ENCODE measurements at places on chromosomes 7 and 10. TPM values are rescaled to one million over a fixed set of nuclear protein-coding genes. Genes with fewer than 3 reads are reported as not detected.

GRCh38 chr7:154832557-154833138 lies 170.3 kb downstream of the PAXIP1 start:
- no peak for DNase-seq

- no peak for DNase-seq
Measured at GRCh38 chr7:16836481-16836880, 31.7 kb upstream of the AGR2 start.

GRCh38 chr10:120598386-120598785 lies 141.4 kb downstream of the PLPP4 start:
- DNase-seq: no peak

- DNase-seq: no peak
Measured at GRCh38 chr10:75377869-75378268, 23.7 kb downstream of the ZNF503 start.

GRCh38 chr10:61812052-61812721 lies 89.3 kb upstream of the ARID5B start:
- no peak for DNase-seq

DNA sequence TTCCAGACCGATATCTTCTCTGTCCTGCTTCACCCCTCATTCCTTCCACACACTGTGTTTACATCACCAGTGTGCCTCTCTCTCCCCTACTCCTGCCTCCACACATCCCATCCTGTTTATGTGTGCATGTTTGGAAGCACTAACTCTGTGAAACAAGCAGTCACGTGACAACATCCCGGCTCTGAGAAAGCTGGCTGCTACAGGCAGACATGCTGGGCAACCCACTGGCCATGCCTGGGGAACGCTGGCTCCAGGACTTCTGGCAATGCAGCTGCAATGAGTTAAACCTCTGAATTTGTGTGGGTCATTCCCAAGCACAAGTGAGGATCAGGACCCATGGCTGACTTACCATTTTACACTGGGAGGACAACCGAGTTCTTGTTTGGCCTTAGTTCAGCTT lies 74.0 kb downstream of the WNT2 start:
- no peak for DNase-seq

- DNase-seq: no peak
Measured at GRCh38 chr10:132477398-132478340, 59.9 kb upstream of the INPP5A start.

GRCh38 chr10:100653238-100653956 lies 92.0 kb upstream of the PAX2 start:
- DNase-seq: no peak

- peak; percentile 76 for DNase-seq
Measured at GRCh38 chr7:66352071-66352470, 146.9 kb downstream of the TPST1 start.

Gene DGKB
- not detected for total RNA-seq

Gene GCK
- not detected for total RNA-seq

Gene GPC2
- total RNA-seq: 4.0 TPM

Gene FAM25G
- total RNA-seq: 2.9 TPM

Gene CH25H
- total RNA-seq: 0.17 TPM

Gene ZNF853
- total RNA-seq: 0.21 TPM

Gene SPDYE2
- total RNA-seq: not detected

Gene CTBP2
- 132 TPM for total RNA-seq

Gene CDC14C
- total RNA-seq: 0.17 TPM
